Right kidney (tissue), 9 donors: ENCODE measurements at places on chromosomes 3 and 15.

DNA sequence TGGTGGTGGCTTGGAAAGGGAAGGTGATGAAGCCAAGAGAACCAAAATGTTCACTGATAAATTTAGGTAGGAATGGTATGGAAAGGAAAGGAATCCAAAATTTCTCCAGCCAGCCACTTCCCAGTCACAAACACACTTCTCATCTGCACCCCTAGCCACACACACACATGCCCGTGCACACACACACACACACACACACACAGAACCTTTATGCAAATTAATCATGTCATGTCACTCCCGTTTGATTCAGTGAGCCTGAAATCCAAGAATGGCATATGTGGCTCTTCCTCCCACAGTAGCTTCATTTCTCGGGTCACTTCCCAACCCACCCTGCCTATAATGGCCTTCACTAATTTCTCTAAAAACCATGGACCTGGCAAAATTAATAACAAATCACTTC, 3.1 kb upstream of the HLTF start:
- no peak for DNase-seq

DNA sequence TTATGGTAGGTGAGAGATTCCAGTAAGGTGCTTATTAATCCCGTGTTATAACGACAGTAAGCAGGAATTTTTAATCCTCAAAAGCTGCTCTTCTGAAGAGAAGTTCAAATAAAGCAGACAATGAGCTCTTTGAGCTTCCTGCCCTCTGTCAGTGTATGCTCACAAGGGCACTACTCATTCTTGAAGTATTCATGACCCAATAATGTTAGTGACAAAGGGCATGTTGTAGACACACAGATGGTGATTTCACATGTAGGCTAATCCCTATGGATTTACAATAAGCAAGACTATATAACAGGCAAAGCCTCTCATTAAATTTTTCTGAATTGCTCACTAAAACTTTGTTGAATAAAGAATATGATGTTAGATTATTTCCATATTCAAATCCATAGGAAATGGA, 578.6 kb downstream of the RSL24D1 start:
- no peak for DNase-seq

DNA sequence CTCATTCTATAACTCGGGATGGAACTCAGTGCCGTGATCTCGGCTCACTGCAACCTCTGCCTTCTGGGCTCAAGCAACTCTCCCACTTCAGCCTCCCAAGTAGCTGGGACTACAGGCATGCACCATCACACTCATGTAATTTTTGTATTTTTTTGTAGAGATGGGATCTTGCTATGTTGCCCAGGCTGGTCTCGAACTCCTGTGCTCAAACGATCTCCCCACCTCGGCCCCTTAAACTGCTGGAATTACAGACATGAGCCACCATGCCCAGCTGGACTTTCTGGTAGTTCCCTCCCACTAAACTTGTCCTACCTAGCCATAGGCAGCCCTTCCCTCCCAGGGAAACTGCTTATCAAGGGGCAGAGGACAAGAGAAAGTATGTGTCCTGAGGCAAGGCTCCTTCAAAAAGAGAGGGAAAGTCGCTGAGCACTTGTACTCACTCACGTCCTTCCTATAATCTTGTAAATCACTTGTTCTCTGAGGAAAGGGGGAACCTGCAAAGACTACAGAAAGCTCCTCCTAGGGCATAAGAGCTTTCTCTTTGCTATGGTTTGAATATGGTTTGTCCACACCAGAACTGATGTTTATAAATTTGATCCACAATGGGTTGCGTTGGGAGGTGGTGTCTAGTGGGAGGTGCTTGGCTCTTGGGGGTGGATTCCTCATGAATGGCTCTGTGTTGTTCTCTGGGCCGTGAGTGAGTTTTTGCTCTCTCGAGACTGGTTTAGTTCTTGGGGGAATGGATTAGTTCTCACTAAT, 13.6 kb upstream of the TBL1XR1 start:
- DNase-seq, result no peak

DNA sequence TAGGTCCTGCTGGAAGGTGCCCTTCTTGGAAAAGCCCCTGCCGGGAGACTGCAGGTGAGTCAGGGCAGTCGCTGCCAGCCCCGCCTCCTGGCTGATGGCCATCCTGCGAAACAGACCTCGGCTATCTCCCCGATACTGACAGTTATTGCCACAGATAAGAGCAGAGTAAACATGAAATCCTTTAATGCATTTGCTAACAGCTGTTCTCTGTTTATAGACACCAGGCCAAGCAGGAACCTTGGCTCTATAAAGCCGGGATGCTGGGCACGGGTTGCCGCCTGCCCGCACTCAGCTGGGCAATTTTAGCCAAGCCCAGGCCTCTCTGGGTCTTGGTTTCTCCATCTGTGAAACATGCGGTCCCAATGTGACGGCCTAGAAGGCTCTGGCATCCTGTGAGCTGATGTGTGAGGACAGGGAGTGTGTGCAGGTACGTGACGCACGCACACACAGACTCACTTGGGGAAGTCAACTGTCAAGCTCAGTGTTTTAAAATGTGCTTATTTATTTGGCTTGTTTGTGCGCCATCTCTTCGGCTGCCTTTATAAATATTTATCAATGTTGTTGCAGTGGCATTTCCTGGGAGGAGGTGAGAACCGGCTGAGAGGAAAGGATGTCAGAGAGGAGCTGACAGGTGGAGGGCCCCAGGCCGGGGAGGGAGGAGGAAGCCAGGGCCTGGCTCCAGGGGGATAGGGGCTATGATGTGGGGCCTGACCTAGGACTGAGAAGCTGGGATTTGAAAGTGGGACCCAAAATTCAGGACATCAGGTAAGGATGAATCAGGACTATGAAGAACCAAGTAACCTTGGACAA, 50.8 kb upstream of the PRR23E start:
- no peak for DNase-seq

- no peak for DNase-seq
Observed at GRCh38 chr3:31740397-31740796, 207.7 kb downstream of the STT3B start.

DNA sequence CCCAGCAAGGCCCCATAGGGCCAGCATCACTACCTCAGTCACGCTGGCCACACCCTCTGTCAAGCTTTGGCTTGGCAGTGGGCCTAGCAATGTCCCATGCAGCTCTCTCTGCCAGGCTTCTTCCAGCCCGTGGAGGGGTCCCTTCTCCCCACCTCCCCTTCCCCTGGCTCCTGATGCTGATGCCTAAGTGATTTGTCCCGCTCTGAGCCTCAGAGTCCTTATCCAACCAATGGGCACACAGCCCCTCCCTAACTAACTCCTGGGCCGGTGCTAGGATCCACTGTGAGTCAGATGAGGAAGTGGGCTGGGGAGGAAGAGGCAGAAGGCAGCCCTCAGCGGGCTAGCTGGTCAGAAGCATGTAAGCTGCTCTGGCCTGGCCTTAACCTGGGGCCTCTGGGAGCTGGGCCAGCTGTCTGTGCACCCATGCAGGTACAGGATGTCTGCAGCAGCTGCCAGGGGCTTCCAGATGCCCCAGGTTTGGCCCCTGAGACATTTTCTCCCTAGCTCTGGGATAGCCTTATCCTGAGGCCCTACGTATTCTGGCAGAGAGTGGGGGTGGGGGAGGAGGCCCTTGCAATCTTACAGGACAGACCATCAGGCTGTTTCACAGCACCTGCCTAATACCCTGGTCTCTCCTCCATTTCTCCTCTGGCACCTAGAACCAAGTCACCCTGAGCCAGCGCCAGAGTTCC, 740 bp upstream of the ZBTB47 start:
- DNase-seq, result no peak

- no peak for DNase-seq
Observed at GRCh38 chr3:76402926-76403325, 617.6 kb upstream of the ZNF717 start.

DNA sequence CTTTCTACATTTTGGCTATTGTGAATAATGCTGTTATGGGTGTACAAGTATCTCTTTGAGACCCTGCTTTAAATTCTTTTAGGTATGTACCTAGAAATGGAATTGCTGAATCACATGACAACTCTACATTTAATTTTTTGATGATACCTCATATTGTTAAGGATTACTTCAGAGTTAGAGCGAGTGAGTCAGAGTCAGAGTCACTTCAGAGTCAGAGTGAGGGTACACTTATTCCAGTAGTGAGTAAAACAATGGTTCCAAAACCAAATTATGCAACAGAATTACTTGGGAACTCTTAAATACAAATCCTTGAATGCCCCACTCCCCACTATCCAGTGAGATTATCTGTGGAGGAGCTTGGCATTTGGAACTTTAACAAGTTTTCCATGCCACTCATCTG, 50.3 kb upstream of the SNRK start:
- DNase-seq, result no peak

GRCh38 chr3:116056280-116056679, 389.0 kb downstream of the LSAMP start:
- DNase-seq, result no peak

- no peak for DNase-seq
Observed at GRCh38 chr15:34240537-34240936, 15.7 kb downstream of the EMC4 start.

GRCh38 chr3:16122155-16122554, 52.3 kb upstream of the GALNT15 start:
- DNase-seq, result no peak

DNA sequence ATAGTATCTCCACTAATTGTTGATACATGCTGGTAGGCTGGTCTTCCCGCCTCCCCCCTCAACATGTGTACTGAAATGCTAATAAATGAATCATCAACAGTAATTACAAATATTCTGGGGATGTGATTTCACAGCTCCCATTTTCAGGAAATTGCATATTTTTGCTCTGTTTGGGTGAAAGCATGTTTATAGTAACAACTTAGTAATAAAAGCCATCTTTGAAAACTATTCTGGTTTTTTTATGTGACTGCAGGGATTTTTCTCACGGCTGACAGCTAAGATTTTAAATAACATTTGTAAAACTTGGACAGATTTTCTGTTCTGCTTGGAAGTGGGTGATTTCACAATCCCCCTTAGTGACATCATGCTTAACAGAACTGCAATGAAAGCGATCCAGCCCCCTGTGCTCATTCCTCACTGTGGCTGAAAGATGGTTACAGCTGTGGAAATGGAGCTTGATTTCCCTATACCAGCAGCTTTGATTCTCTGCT, 25.6 kb upstream of the FAM174B start:
- DNase-seq, result no peak

- no peak for DNase-seq
Observed at GRCh38 chr3:28139967-28140634, 101.3 kb upstream of the CMC1 start.

DNA sequence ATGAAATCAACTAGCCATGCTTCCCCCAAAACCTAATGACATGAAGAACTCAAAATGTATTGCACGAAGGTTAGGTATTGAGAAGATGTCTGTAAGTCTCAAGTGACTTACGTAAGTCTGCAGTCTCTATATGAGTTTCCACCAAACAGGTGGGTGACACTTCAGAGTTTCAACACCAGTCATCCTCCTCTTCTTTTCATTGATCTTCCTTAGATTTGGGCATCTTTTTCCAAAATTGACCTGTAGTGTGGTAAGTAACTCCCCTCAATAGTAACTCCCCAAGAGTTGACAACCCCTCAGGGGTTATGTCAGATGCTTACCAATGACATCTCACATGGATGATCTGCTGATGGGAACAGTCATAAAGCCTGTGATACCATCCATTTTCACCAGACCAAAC, 46.1 kb downstream of the GPR176 start:
- DNase-seq, result no peak

- DNase-seq, result no peak
Observed at GRCh38 chr3:117515309-117515708, 805.7 kb downstream of the TUSC7 start.

GRCh38 chr3:56763233-56763632, 38.5 kb downstream of the ARHGEF3 start:
- DNase-seq, result no peak
